ENCODE measurements at places on chromosomes 1 and 21.
A peak's percentile ranks its signal among the peaks of the same experiment; 100 is the strongest.

GRCh38 chr1:93349231-93350135 lies 3.8 kb downstream of the DR1 start:
- DNase-seq: peak; percentile 30

- no peak for DNase-seq
Measured at GRCh38 chr1:11169202-11169601, 20.0 kb upstream of the ANGPTL7 start.

DNA sequence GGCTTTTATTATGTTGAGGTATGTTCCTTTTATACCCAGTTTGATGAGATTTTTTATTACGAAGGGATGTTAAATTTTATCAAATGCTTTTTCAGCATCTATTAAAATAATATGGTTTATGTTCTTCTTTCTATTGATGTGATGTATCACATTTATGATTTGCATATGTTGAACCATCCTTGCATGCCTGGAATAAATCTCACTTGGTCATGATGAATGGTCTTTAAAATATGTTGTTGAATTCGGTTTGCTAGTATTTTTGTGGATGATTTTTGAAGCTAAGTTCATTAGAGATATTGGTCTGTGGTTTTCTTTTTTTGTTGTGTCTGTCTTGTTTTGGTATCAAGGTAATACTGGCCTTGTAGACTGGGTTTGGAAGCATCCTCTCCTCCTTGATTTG lies 14.1 kb downstream of the GPR88 start:
- DNase-seq: no peak

GRCh38 chr1:103144681-103145080 lies 36.4 kb upstream of the COL11A1 start:
- DNase-seq: peak; percentile 4

DNA sequence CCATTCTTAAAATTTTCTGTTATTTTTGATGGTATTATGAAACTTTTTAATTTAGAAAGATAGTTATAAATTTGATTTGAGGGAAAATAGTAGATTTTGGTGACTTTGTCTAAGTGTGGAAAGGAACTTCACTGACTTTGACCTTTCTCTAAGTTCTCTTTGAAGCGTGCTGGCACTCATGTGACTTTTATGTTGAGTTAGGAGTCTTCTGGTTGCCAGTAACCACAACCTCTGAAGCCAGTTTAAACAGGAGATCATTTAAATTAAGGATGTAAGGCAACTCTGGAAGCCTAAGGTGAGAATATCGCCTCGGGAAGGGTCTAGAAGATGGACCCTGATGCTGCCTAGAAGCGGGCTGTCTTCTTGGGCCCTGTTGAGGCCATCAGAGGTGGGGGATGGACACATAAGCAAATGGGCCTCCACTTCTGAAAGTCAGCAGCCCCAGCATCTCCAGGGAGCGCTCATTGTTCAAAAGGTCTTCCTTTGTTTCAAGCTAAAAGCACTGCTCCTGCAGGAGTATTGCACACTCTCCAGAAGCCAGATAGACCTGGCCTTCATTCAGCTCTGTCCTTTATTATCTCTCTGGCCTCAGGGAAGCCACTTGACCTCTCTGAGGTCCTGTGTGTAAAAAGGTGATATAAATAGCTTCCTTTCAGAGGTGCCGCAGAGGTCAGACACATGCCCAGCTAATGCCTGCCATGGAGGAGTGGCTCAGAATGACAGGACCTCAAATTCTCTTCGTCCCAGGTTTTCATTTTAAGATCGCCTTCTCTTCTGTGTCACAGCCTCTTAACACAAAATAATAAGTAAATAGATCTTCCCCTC lies 5.1 kb upstream of the RCAN1 start:
- no peak for DNase-seq

DNA sequence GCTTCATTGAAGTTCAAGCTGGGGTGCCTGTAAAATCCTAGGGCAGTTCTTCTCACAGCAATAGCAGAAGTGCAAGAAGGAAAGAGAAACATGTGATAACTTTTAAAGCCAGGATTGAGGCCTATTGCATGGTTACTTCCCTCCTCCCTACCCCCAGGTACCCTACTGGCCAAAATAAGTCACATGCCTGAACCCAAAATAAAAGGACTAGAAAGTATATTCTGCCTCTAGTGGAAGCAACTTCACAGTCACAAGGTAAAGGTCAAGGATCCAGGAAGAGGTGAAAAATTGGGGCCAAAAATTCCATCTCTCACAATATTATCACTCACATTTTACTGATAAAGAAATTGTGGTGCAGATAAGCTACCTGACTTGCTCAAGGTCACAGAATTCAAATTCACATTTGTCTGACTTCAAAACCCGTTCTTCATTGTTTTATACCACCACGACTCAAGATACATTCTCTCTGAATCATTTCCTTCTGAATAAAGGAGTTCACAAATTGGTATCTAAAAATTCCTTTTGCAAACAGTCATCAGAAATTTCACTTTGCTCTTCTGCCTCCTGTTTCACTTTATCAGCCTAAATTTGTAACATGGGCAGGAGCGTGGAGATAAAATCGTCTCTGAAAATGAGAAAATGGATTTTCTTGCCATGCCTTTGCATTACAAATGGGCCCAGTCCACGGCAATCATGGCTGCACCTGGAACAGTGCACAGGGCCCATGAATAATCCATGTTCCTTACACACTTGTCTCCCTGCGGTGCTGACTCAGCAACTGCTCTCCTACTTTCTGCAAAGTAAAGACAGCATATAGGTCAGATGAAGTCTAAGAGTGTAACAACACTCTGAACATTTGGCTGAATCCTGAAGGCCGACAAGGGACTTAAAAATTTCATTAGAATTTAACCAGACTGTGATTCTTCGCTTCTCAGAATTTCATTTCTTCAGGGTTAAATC lies 485.3 kb upstream of the NFIA start:
- DNase-seq: peak; percentile 54

GRCh38 chr1:160494620-160495019 lies 28.4 kb downstream of the SLAMF6 start:
- no peak for DNase-seq

DNA sequence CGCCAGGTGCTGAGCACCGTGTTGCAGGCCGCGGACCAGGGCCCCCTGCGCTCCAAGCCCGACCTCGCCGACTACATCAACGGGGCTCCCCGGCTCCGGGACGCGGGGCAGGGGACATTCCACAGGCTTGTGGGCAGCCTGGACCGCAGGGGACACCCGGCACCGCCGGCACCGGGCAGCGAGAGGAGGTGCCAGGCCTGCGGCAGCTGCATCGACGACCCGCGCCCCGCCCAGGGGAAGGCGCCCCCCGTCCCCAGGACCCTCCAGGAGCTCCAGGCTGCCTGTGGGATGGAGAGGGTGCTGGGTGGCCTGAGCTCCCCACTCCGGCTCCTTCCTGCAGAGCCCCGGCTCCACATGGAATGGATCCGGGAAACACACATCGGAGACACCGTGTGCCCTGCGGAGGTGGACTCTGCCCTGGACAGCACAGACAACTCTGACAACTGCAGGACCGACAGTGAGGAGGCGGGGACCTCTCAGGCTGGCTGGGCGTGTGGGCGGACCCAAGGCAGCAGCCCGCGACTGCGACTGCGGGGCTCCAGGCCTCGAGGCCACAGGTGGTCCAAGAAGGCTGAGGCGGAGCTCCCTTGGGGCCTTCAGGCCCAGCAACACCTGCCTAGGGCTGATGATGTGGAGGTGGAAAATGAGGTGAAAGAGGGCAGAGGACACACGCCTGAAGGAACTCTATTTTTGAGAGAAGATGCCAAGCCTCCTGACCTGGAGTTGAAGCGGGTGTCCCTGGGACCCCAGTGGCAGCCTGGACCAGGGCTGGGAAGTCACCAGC lies 22.8 kb downstream of the KIAA1614 start:
- DNase-seq: no peak

GRCh38 chr1:38004284-38005108 lies 818 bp downstream of the FHL3 start:
- DNase-seq: no peak

DNA sequence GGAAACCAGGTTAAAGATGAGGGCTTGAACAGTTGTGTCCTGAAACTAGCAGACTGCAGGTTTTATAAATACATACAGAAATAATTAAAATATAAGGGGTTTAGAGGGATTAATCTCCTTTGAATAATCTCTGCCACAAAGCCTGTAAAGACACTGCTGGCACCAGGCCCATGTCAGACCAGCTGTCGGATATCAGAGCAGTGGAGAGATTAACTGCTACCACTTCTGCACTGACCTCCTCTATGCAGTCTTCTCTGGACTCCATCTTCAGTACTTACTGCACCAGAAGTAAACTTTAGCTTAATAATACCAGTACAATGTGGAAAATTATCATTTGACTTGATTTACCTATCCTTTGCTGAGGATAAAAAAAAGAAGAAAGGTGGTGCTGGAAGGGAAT lies 128.6 kb downstream of the LHX4 start:
- DNase-seq: no peak

DNA sequence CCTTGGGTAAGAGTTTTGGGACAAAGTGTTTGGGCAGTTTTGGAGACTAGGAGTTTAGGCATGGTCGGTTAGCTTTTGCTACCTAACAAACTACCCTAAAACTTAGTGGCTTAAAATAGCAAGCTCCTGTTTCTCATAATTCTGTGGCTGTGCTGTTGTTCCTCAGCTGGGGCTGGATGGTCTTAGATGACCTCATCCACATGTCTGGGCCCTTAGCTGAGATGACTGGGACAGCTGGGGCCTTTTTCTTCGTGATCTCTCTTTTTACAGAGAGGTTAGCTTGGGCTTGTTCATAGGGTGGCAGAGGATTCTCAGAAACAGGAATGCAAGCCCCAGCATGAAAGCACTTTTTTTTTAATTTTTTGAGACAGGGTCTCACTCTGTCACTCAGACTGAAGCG lies 6.6 kb downstream of the ATP1A4 start:
- no peak for DNase-seq

- DNase-seq: no peak
Measured at GRCh38 chr21:33510826-33511225, 19.3 kb upstream of the DNAJC28 start.

GRCh38 chr1:33640114-33640660 lies 167.7 kb downstream of the ZSCAN20 start:
- no peak for DNase-seq

GRCh38 chr1:220652995-220653394 lies 37.2 kb upstream of the C1orf115 start:
- DNase-seq: no peak

DNA sequence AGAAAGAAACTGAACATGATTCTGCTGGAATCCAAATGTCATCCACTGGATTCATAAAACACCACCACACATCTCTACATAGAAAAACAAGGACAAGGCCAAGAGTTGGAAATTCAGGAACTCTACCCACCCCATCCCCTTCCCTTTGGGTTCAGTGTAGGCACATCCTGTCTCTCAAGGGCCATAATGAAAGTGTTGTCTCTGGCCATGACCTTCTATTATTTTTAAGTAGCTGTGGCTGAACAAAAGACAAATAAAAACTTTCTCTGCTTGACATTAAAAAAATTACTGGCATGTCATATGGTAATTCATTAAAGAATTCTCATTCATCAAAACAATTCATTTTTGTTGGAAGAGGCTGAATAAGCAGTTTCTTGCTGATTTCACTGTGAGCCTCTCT lies 54.9 kb upstream of the ZBTB18 start:
- DNase-seq: no peak

DNA sequence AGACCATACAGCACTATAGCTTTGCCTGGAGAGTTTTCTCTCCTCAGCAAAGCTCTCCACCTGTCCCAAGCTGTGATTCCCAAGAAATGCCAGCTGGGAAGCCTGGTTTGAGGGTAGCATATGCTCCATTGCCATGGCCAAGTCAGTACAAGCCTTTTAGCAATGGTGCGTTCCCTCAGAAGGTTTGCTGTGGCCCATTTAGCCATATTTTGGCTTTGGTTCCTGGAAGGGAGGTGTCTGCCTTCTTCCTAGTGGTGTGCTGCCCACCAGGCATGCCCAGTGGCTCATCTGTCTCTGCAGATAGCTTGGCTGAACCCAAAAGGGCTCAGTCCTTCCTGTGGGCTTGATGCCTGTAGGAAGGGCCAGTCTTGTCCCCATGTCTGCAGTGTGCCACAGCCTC lies 32.4 kb downstream of the GALNT2 start:
- no peak for DNase-seq

DNA sequence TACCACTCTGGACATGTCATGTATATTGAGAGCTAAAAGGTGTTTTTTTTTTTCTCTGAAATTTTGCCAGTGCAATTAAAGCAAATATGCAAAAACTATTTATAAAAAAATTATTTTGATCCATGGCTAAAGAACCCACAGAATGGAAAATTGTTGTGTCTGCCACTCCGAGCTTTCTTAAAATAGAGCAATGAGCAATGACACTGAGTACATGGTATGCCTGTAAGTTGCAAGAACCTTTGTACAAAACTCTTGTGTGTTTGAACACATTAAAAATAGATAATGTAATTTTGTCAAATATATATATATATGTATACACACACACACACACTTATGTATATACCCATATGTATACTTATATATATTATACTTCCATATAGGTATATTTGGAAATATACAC lies 1530.9 kb upstream of the B3GALT2 start:
- no peak for DNase-seq

- DNase-seq: no peak
Measured at GRCh38 chr1:27872802-27873551, 633 bp downstream of the THEMIS2 start.

- peak; percentile 45 for DNase-seq
Measured at GRCh38 chr1:1290238-1290731, 10.0 kb downstream of the SCNN1D start.

- DNase-seq: no peak
Measured at GRCh38 chr1:228884615-228885566, 149.6 kb downstream of the RHOU start.

GRCh38 chr21:25563361-25564116 lies 43.7 kb downstream of the MRPL39 start:
- peak; percentile 40 for DNase-seq

DNA sequence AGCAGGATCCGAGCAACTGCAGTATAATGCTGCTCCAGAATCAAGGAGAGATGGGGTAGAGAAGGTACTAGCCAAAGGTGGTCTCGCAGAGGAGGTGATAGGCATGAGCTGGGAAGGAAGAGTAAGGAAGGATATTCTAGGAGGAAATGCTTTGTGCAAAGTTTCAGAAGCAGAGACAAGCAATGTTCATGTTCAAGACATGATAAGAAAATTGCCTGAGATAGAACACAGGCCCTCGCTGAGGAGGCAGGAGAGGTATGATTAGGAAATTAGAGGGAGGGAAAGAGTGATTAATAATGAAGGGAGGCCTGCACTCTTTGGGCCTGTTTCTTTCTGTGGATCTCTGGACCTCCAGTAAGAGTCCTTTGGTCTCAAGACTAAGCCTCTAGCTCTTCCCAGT lies 12.9 kb upstream of the ETV3 start:
- no peak for DNase-seq

DNA sequence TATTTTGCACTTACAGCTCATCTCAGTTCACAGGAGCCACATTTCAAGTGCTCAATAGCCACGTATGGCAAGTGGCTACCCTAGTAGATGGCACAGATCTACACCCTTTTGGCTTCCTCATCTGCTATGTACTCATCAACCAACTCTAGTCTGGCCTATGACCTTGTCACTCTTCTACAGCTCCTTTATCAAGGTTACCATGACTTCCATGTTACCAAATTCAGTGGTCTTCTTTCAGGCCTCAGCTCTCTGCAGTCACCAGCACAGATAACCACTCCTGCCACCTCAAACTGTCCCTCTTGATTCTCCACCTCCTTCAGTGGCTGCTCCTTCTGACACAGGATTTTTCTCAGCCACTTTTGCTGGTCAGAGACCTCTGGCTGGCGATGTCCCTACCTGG lies 11.7 kb upstream of the USP48 start:
- DNase-seq: no peak
